Activated CD4-positive, alpha-beta T cell treated with anti-CD3 and anti-CD28 coated beads, Interleukin-2, Interleukin-6, amounts not matched to agents 100 ng/mL and 50 ng/mL, durations not matched to agents 16 hours and 8 hours (primary cell): ENCODE measurements at places on chromosomes 7 and 10.

GRCh38 chr10:131758062-131758938 is 142.5 kb upstream of the PPP2R2D start:
- DNase-seq = no peak

DNA sequence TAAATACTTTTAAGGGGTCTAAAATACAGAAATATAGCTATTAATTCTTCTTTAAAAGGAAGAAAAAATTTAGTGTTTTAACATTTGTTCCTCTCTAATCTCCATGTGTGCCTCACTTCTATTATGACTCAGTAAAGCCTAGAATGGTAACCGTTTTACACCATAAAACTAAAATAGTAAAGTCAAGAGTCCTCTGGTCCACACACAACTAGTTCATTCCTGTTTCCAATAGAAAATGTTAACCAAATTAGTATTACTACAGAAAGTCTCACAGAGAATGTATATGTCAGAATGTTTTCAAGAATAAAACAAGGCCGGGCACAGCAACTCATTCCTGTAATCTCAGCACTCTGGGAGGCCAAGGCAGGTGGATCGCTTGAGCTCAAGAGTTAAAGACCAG is 55.8 kb downstream of the CNOT4 start:
- peak; percentile 45 for DNase-seq

- no peak for DNase-seq
These were observed 511.0 kb downstream of the GFRA1 start for GRCh38 chr10:115762029-115762428.

DNA sequence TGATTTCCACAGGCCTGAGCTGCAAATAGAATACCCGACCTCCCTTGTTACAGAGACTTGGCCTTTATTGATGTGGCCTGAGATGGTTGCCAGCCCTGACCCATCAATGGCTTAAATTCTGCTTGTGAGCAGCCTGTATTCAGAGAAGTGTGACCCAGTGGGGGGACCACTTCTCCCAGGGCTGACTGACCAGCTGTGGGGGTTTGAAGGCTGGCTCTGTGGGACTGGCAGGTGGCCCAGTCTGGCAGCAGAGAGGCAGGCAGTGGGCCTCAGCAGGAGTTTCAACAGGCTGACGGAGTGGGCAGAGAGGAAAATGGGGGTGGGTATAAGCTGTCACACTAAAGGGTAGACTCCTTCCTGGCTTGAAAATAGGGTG is 12.2 kb upstream of the PPIF start:
- DNase-seq = no peak

- DNase-seq = no peak
These were observed 28.1 kb downstream of the LRGUK start for GRCh38 chr7:134155206-134155605.

DNA sequence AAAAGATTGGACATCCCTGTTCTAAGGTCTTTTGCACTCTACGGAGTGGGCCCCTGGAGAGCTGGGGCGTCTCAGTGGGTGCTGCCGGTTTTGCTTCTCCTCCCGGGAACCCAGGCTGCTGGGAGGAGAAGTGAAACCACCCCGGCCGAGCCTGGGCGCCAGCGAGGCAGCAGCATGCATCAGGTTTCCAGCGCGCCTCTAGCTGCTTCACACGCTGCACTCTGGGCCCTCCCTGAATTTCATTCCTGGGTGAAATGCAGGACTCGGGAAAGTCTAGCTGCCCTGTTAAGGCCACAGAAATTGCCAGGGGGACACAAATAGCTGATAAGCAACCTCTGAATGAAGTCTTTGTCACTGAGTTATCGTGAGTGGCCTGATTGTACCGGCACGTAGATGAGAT is 127.4 kb downstream of the TRRAP start:
- DNase-seq = no peak

DNA sequence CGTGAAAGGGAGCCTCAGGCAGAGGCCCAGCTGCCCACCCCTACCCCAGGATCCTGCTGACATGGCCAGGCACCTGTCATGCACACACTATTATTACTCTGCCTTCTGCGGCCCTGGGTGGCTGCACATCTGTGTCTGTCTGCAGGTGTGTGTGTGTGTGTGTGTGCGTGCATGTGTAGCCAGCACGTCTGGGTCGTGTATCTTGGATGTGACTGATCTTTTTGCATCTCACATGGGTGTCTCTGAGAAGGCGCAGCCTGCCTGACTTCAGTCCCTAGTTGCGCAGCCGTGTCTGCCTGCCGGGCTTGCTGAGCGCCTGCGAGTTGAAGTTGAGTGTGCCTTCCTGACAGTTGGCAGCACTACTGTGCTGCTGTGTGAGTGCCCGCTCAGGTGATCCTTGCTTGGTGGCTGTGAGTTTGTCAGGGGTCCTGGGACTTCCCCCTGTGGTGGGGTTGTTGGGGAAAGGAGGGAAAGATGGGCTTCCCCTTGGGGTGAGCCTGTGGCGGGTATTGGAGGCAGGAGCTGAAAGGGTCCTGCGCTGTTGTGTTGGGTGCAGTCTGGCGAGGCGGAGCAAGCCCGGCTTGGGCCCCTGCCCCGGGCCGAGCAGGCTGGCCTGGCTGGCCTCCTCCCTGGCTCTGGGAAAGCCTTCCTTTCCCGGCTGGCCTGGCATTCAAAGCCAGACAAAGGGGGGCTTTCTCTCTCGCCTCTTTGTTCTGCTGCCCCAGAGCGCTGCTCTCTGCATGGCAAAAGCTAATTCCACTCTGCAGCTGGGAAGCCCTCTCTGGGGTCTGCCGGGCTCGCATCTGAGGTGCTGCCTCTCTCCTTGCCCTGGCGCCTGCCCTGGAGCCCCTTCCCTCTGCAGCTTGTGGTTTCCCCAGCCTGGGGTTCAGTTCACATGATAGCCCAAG is 4.9 kb downstream of the TRIM8 start:
- peak; percentile 24 for DNase-seq

DNA sequence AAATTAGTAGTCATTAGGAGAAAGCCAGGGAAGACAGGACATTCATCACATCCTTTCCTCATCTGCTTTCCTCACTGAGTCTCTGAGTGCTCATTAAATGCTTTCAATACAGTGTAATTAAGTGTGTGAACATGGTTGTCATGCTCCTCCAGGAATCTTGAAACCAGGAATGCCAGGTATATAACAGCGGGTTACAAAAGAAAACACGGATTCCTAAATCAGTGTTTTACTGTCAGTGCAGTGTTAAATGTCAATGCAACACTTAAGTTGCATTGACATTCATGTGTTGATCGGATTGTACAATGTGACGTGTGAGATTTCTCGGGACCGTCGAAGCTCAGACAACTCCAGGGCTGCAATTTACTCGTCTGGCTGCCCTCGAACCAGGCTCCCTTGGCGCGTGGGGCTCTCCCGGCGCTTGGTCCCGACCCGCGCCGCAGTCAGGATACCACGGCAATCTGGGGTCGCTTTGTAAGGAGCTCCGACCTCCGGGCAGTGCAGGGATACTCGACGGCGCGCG is 455 bp upstream of the SPAG6 start:
- DNase-seq = no peak

DNA sequence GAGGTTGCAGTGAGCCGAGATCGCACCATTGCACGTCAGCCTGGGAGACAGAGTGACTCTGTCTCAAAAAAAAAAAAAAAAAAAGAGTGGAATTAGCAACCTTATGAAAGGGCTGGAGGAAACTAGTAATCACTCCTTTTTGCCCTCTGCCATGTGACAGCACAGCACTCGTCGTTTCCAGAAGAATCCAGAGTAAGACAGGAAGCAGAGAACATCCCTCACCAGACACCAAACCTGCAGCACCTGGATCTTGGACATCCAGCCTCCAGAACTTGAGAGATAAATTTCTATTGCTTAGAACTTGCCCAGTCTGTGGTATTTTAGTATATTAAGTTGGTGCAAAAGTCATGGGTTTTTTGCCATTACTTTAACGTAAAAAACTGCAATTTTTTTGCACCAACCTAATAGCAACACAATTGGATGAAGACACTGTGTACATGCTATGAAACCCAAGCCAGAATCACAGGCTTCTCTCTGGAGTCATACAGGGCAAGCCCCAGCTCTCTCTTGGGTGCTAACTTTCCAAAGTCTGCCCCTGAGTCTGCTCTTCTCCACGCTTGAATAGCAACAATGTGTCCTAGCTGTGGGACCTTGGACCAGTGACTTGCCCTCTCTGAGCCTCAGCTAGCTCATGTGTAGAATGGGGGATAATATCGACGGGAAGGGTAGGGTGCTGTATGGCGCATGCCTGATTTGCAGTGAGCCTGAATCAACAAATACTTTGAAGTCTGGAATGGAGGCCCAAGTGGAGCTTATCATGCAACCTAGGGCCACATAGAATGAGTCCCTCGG is 55.1 kb downstream of the CHST3 start:
- DNase-seq = no peak

DNA sequence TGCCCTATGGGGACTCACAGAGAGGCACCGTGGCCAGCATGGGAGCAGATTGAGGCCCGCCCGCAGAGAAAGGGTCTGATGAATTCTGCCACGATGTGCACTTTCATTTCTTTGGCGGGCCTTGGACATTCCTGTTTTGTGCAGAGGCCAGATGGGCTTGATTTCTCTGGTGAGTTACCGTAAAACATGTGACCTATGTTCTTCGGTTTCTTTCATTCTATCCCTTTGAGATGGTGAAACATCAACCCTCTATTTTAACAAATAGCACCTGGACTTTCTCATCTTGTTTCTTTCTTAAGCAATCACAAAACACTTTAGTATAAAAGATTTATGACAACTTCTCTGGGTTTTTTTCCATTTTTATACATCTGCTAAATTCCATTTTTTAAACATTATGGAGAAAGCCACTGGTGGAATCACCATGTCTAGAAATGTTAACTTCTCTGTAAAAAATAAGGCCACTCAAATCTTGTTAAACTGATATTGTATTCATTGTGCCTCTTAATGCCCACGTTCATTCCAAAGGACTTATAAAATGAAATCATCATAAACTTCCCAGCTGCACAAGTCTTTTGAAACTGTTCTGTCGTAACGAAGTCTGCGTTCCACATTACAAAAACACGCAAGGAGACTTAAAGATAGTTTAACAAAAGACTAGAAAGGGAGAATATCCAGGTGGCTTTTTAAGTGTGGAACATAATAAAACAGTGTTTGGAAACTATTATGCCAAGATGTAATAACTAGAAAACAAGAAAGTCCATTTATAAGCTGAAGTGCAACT is 21.4 kb upstream of the ODAD2 start:
- no peak for DNase-seq

DNA sequence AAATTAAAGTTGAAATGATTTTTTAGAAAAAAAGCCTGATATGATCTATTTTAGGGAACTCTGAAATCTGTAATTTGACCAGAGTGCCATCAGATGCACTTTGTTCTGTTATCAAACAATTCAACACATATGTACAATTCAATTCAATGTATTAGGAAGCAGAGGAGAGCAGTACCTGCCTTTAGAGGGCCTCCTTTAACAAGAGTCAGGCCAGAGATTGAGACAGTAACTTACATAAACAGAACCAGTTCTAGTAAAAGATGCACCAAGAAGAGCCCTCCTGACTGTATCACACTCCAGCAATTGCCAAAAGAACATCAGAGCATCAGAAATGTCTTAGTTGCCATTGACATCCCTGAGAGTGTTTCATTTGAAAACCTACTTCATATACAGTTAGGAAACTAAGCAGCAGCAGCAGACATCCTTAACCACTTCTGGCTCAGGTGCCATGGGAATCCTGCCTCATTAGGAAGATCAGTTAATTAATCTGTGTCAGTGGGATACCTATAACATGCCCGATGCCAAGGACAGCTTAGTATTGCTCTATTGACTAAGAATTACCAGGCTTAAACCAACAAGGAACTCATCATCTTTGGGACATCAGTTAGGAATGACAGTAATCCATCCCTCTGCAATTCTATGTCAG is 1222.6 kb upstream of the LRRN3 start:
- DNase-seq = no peak

- no peak for DNase-seq
These were observed 44.4 kb upstream of the KLF6 start for GRCh38 chr10:3829156-3830050.

GRCh38 chr10:132938472-132939339 is 3.7 kb downstream of the CFAP46 start:
- DNase-seq = no peak

DNA sequence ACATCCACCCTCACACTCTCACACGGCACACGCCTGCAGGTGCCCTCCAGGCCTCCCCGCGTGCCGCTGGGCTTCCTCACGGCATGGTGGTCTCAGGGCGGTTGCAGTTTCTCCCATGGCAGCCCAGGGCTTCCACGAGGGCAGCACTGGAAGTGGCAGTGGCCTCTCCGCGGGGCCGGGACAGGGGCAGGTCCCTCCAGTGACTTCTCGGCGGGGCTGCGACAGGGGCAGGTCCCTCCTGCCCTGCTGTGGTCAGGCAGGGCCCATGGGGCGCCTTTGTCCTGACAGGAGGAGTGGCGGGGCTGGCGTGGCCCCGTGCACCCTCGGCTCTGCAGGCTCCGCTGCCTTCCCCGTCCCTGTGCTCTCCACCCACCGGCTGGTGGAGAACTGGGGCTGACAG is 19.0 kb downstream of the PWWP2B start:
- DNase-seq = no peak

GRCh38 chr10:103746598-103746997 is 108.8 kb downstream of the SH3PXD2A start:
- no peak for DNase-seq
